ENCODE measurements at places on chromosomes 5 and 9.
A peak's percentile ranks its signal among the peaks of the same experiment; 100 is the strongest.

GRCh38 chr9:126437268-126437666 lies 110.6 kb downstream of the MVB12B start:
- no peak for DNase-seq

DNA sequence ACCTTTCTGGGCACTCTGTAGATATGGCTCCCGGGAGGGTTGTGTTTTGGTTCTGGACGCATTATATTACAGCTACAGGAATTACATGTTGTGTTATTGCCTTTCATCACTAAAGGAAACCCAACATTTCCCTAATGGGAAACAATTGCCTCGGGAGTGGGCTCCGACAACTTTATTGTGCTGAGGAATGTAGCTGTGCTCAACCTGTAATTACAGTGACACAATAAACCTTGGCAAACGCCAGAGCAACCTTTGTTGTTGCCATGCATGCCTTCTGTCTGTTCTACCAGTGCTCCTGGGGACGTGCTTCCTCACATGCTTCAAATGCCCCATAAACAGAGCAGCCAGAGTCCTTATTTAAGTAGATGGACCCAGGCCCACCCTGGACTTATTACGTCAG lies 182.4 kb downstream of the DIRAS2 start:
- DNase-seq: no peak

DNA sequence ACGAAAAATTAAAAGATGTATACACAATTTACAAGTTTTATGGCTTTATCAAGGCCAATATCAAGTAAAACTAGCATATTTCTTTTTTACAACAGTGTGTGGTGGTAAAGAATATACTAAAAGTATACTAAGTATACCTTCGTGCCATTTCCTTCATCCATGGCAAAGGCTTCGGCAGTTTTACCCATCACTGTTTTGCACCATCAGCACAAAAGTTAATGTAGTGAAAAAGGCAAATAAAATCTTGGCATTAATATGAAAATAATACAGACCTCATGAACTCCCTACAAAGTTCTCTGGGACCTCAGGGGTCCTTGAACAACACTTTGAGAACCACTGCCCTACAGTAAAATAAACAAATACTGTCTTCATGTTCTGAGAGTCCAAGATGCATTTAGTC lies 312.3 kb upstream of the NREP start:
- no peak for DNase-seq

DNA sequence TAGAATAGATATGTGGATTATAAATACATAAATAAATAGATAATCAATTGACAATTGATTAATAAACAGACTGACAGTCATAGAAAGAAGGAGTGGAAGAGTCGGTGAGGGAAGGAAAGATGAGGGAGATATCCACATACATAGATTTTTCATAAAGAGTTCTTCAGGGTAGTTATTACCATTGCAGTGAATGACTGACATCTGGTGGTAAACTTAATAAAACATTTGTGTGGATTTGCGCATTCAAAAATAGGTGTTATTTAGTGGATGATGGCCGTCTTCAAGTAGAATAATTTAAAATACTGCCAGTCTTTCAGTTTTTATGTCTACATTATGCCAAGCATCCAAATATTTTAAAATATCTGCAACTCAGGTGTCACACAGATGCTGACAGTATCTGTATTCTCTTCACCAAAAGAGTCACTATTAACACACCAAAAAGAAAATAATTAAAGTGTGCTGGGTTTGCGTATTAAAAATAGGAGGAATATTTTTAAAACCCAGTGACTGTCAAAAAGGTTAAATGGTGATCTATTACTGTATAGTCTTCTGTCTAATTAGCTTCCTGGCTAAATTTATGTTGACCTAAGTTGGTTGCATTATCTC lies 78.8 kb downstream of the GIN1 start:
- no peak for DNase-seq

DNA sequence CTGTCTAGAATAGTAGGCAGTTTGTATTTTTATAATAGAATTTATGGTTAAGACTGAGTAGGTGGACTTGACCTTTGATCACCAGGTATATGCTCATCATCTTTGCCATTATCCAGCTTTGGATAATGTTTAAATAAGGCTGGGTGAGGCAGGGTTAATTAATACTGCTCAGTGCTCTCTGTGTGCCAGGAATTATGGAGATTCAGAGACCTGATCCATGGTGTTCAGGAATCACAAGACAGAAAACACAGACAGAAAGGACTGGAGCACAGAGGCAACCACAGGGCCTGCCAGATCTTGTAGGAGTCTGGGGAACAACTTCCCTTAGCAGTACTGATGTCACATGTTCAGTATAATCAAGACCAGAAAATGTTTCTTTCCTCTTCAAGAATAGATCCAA lies 186.3 kb upstream of the ADCY2 start:
- DNase-seq: no peak

DNA sequence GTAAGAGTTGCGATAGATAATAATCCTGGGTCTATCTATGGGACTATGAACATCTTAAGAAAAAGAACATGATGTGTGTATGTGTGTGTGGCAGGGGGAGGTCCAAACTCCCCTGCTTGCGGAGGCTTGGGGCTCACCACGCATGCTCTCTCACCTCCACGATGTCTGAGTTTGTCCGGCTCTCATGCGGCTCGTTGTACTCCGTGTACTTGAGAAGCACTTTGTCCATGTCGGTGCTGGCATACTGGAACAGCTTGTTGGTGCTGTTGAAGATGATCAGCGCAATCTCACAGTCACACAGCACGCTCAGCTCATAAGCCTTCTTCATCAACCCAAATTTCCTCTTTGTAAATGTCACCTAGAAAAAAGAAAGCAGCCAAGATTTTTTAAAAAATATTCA lies 78.5 kb downstream of the MEF2C start:
- DNase-seq: no peak

GRCh38 chr5:56176871-56177533 lies 56.1 kb downstream of the ANKRD55 start:
- DNase-seq: no peak

GRCh38 chr9:114677418-114677817 lies 4.6 kb downstream of the TEX48 start:
- DNase-seq: peak; percentile 79

DNA sequence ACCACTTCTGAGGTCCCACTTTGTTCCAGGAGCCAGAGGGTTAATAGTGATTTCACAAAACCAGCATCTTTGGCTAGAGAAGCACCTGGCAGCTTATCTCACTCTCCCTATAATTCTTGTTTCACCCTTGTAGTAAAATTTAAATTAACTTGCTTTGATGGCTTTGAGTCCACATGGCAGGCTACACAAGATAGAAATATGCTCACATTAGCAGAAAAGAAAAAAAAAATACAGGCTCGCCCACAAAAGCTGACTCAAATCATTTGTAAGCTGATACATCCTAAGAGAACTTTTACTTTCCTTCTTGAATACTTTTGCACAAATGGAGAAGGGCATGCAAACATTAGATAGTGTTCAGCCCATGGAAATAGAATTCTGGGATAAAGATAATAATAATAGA lies 36.2 kb downstream of the TNFSF15 start:
- DNase-seq: no peak

- DNase-seq: no peak
These were observed 352.2 kb downstream of the PLK2 start for GRCh38 chr5:58107704-58108103.

GRCh38 chr5:67515762-67516161 lies 319.2 kb upstream of the CD180 start:
- no peak for DNase-seq

All from T1000 (cell line).